ENCODE measurements at places on chromosomes 12 and 14. TPM values are rescaled to one million over a fixed set of nuclear protein-coding genes. Genes with fewer than 3 reads are reported as not detected.

The ZFHX2 gene
- total RNA-seq = 0.22 TPM

The KRT72 gene
- total RNA-seq = 0.09 TPM

The GPR65 gene
- total RNA-seq = 0.04 TPM

DNA sequence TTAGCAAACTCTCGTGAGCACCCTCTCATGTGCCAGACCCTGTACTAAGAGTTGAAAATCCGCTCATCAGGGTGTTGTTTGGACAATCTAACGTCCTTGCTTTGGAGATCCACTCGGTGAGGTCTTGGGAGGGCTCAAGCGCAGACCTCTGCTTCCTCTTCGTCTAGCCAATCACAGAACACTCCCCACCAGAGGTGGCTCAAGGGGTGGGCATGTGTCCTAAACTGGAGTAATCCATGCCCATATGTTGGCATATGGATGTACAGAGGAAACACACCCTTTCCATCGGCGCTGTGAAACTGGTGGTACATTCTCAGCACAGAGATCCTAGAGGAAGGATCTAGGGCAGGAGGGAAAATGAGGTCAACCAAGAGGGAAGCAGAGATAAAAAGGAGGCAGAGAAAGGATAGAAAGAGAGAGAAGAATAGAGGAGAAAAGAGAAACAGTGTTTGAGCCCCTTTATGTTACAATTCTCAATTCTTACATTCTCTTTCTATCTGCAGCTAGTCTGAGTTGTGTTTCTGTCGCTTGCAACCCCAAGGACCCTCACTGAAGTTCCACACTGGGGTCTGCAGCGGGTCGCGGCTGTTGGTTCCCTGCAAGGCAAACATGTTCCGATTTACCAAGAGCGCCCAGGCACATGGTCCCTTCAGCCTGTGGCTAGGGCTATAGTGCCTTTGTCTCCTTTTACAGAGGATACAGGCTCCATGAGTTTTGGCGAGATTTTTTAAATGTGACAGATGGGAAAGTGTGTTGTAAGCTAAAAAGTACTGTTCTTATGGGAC lies 40.5 kb downstream of the DLK1 start:
- no peak overlapping the region for H3K4me3 ChIP-seq
- no peak overlapping the region for H3K27ac ChIP-seq
- H3K27me3 ChIP-seq = no peaks in the 10 kb centered on the region
- H3K4me1 ChIP-seq = peaks cover 26% of the 10 kb centered on the region
- DNase-seq = no peak

- no peaks in the 10 kb centered on the region for H3K36me3 ChIP-seq
- H3K27ac ChIP-seq = no peak overlapping the region
- peaks cover 30% of the 10 kb centered on the region for H3K27me3 ChIP-seq
- H3K4me3 ChIP-seq = no peak overlapping the region
- DNase-seq = no peak
- H3K4me1 ChIP-seq = no peaks in the 10 kb centered on the region
Measured at GRCh38 chr12:48779869-48780268, 9.0 kb downstream of the ADCY6 start.

- DNase-seq = no peak
- H3K4me3 ChIP-seq = no peak overlapping the region
- no peaks in the 10 kb centered on the region for H3K36me3 ChIP-seq
- H3K4me1 ChIP-seq = no peaks in the 10 kb centered on the region
Measured at GRCh38 chr14:59333668-59334067, 131.5 kb downstream of the GPR135 start.
